ENCODE measurements at places on chromosomes 1 and 21.

DNA sequence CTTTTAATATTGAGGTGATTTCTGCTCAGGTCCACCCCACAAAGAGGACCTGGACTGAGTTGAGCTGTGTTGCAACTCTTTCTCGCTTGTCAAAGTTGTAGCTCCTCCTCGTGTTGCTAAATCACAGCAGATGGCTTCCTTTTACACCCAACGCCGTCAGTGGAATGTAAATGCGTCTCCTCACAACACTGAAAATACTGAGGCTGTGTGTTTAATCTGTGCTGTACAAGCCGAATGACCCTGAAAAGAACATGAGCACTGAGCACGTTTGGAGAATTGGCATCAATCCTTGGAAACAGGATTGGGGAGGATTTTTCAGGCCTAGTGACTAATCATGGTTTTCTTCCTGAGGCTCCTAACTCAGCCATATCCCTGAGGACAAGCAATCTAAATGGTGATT lies 196.0 kb downstream of the CRB1 start:
- no peak for DNase-seq

- no peak for DNase-seq
Observed at GRCh38 chr1:29963946-29964345, 727.6 kb downstream of the PTPRU start.

- no peak for DNase-seq
Observed at GRCh38 chr21:31524140-31524539, 135.4 kb upstream of the SOD1 start.

- DNase-seq = no peak
Observed at GRCh38 chr1:234838182-234838581, 228.2 kb upstream of the IRF2BP2 start.

DNA sequence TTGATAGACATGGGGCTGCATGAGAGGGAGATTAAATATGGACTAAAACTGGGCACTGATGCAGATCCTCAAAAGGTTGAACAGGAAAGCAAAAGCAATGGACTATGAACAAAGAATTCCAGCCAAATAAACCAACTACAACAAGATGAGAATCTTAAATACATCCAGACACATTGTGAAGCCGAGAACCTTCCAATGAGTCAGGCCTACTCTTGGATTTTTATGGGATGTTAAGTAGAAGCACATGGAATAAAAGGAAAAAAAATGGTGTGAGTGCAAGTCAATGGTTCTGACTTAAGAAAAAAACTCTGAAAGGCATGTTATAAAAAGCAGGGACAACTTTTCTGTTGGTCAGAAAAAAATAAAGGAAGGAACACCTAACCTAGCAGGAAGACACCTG lies 227.2 kb downstream of the DPYD start:
- no peak for DNase-seq

DNA sequence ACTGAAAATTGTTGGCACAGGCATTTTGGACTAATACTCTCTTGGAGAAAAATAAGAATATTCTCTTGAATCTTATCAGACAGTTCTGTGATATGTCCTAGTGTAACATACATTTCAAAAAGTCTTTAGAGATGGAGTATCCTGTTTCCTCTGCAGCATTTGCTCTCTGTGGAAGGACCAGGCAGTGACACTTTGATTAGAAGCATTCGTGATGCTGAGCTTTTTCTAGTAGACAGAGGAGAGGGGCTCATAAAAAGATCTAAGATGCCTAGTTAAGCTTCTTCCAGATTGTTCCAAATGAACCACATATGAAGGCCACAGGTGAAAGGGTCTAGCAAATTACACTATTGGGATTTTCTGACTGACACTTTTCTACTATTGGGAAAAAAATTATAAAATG lies 120.3 kb downstream of the C1orf21 start:
- DNase-seq = no peak

DNA sequence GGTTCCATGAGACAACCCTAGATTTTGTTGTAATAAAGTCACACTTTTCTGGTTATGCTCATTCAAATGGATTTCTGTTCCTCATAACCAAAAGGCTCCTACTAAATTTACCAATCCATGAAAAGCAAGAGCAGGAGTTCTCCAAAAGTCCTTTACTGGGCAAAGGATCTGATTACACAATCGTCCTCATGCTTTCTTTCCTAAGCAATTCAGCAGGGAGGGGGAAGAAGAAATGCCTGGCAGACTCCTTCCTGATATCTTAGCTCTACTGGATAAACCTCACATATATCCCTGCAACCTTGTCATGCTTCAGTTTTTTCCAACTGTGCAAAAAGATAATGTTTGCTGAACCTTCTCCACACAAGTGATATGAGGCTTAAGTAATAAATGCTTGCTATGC lies 67.6 kb upstream of the GUCA2B start:
- DNase-seq = no peak

- DNase-seq = no peak
Observed at GRCh38 chr1:48560577-48560976, 88.6 kb upstream of the SPATA6 start.

DNA sequence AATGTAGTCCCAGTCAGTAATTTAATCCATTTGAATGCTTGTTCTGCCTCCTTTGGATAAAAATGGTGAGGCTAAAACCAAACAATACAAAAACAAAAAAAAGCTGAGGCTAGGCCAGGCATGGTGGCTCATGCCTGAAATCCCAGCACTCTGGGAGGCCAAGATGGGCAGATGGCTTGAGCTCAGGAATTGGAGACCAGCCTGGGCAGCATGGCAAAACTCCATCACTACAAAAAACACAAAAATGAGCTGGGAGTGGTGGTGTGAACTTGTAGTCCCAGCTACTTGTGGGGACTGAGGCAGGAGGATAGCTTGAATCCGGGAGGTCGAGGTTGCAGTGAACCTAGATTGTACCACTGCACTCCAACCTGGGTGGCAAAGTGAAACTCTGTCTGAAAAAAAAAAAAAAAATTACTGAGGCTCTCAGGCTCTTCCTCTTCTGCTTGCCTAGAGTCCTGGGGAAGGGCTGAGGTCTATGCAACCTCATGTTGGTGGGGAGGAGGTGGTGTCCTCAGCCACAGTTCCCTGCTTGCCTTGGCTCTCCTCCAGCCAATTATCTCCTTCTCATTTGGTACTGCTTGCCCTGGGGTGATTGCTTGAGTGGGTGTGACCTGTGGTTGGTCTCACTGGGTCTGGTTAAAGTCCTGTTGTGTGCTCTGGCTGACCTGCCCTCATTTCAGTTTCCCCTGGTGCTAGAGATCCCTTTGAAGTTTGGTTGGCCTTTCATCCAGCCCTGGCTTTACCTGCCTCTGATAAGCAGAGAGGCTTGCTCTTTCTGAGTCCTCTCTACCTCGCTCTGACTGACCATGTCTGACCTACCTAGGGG lies 20.9 kb downstream of the S1PR1 start:
- DNase-seq = no peak

DNA sequence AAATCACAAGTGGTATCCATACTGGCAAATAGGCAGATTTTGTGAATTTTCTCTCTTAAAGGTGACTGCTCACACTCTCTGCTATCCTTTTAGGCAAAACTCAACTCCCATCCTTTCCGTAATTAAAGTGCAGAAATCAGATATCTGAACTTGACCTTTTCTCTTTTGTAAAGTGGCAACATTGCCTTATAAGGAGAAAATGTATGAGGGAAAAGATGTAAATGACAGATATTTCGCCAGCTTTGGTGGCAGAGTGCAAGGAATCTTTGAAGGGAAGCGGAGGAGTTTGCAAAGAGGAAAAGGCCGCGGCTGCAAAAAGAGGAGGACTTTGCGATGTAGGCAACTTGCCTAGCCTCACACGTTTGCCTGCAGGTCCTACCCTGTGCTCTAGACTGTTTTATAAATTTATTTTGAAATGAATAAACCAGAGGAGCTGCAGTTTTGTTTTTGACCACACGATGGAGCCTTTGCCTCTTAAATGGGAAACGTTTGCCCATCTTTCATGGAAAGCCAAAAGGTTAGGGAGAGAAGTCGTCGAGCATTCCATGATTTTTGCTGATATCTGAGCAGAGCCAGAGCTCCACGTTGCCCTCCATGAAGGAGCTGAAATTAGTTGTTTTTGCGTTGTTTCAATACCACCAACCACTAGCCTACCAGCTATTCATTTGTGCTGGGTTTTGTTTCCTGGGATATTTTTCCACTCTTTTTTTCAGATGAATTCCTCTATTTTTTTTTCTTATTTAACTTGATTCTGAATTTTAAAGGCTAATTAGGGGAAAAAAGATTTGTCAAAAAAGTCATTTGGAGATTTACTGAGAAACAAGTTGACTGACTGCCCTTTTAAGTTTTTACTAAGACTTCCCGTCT lies 242.3 kb downstream of the LMX1A start:
- DNase-seq = no peak

DNA sequence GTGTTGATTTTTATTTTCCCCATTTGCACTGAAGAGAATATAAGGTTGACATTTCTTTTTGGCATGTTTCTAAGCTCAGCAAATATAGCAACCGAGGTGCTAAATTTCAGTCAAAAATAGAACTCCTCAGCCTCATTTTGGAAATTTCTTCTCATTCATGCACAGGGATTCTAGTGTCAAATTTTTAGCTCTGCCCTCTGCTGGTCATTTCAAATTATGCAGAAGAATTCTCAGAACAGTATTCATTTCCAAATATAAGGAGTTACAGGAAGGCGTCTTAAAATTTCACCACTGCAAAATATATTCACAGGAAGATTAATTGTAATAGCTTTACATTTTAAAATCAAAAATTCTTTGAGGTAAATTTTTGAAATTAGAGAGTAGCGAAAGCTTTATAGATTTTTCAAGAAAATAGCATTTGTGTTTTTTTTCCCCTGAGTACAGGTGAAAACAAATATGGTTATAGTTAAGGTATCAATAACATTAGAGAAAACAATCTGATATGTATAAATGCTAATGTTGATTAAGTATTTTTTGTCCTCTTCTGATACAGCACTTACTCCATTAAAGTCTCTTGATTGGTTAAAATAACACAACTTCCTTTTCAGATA lies 57.9 kb downstream of the FMN2 start:
- no peak for DNase-seq

DNA sequence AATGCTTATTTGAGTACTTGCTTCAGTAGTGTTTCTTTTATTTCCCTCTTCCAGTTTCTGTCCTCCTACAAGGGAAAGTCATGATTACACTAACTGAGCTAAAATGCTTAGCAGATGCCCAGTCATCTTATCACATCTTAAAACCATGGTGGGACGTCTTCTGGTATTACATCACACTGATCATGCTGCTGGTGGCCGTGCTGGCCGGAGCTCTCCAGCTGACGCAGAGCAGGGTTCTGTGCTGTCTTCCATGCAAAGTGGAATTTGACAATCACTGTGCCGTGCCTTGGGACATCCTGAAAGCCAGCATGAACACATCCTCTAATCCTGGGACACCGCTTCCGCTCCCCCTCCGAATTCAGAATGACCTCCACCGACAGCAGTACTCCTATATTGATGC lies 50.3 kb upstream of the LRRC8C start:
- DNase-seq = no peak

DNA sequence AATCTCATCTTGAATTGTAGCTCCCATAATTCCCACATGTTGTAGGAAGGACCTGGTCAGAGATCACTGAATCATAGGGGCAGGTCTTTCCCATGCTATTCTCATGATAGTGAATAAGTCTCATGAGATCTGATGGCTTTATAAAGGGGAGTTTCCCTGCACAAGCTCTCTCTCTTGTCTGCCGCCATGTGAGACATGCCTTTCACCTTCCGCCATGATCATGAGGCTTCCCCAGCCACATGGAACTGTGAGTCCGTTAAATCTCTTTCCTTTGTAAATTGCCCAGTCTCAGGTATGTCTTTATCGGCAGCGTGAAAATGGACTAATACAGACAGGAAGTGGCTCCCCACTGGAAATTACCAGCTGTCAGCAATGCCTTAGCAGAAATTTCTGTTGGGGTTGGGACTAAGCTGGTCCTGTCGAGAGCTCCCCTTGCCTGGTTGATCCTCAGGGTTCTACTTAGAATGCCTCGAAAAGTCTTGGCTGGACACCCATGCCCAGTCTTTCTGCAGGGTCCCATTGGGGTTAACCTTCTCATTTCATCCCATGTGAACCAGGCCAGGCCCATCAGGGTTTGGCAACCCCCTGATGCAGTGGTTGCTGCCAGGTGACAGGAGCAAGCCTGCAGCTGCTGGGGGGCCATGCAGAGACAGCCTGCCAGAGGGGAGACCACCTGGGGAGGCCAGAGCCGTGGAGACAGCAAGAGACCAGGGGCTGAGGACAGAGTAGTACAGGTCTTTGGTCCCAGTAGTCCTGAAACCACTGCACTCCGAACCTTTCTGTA lies 2.8 kb upstream of the ABCG1 start:
- DNase-seq = no peak

DNA sequence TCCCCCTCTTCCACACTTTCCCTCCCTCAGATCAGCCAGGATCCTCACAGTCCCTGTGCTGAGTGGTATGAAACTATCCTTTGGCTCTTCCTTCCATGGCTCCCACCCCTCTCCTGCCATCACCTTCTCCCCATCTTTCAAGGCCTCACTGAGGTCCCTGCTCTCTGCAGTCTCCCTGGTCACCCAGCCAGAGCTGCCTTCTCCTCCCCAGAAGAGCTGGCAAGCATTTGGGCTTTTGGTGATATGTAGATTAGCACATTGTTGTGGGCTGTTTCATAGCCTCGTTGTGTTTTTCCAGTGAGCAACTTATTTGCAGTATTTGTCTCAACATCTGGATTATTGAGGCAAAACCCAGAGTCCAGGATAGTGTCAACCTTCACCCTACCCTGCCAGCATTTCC lies 2.2 kb downstream of the CSF1 start:
- no peak for DNase-seq

GRCh38 chr21:33640697-33641351 lies 717 bp downstream of the CRYZL1 start:
- DNase-seq = no peak

DNA sequence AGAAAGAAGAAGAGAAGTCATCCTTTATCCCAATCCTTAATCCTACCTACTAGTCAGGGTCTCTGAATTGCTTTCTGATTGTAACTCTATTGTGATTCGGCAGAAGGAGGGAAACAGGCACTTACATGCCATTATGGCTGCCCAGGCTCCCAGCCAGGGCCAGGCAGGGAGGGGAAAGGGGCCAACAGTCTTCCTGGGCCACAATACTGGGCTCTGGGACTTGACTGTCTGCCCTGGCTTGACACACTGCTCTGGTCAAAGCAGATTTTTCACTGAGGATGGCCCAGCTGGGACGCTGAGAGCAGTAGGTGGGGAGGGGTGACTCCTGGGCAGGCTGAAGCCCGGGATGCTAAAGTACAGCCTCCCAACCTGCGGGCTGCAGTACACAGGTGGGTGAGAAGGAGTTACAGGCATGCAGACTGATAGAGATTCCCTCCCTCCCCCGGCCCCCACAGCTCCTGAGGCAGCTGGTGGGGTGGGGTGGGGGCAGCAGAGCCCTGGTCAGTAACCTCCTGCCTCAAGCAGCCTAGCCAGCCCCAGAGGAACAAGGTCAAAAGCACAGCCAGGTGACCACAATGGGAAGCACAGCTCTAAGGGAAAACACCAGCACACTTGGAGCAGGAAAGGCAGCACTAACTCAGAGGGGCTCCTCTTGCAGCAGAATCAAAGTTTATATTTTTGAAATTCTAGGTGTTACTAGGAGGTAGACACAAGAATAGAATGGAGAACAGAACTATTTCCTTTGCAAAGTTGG lies 25.3 kb downstream of the KCND3 start:
- DNase-seq = no peak

DNA sequence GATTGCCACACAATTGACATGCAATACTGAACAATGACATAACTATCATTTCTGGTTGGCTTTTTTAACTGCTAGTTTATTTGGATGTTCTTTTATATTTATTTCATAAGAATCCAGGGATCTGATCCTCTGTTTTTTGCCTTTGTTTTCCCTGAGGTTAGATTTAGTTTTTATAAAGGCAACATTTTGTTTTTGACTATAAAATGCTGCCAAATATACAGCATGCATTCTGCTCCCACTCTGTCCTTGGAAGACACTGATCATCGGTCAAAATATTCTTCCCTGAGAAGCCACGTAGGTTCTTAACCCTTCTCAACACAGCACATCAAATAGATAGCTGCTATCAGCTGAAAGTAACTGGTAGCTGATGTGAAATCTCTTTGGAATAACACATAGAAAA lies 52.5 kb downstream of the LYPLAL1 start:
- no peak for DNase-seq
